ENCODE measurements at places on chromosomes 1 and 21.

GRCh38 chr21:46031484-46031883, 49.9 kb downstream of the COL6A1 start:
- peak; percentile 92 for DNase-seq

- no peak for DNase-seq
Measured at GRCh38 chr1:65209005-65209885, 61.2 kb downstream of the AK4 start.

DNA sequence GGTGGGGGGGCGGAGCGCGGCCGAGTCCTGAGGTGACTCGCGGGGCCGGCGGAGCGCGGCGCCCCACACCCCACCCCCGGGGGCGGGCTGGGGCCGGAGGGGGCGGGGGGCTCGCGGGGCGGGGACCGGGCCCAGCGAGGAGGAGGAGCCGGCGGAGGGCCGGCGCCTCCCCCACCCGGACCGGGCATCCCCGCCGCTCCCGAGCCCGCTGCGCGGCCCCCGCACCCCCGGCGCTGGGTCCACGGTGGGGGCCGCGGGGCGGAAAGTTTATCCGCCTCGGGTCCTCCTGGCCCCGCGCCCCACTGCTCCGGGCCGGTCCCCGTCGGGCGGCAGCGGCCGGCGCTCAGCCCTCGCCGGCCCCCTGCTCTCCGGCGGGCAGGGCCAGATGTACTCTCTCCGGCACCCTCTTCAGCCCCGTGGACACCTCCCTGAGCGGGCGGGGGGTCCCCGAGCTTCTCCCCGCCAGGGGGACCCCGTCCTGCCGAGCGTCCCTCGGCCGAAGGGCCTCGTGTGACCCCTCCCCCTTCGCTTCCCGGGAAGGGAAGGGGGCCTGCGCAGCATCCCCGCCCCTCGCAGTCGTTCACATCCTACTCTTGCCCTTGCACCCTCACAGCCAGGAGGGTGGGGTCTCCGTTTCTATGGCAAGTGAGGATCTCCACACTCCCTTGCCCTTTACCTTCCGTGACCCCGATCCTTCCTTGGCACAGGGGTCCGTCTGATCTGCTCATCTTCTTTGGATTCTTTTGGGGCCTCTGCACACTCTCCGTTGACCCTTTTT, 663 bp downstream of the CAMTA1 start:
- DNase-seq = peak; percentile 64

DNA sequence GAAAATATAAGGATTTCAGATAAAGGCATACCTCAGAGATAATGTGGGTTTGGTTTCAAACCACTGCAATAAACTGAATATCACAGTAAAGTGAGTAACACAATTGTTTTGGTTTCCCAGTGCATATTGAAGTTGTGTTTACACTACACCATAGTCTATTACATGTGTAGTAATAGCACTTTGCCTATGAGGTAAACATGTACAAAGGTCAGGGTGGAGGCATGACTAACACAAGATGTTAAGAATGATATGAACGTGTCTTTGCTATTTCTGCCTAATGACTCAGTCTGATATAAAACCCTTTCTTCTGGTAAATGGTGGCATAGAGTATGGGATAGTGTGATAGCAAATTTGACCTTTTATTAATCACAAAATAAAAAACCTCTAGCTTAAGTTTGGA, 621.5 kb upstream of the ADGRL2 start:
- no peak for DNase-seq

DNA sequence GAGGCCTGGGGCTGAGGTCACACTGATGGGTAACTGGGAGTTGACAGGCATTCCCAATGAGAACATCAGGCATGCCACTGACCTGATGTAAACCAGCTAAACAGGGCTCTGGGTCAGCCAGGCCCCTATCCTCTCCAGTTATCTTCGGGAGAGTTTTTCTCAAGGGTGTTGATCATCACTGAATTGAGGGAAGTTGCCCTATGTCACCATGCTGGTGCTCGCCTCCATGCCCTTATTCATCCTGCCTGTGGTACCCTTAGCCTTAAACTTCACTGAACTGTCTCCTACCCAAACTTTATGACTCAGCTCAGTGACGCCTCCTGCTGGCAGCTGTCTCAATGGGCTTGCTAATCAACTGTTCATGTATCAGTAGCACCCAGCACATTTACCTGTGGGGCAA, 80.7 kb upstream of the TNR start:
- DNase-seq = no peak

GRCh38 chr1:164369698-164370365, 189.2 kb upstream of the PBX1 start:
- DNase-seq = no peak

DNA sequence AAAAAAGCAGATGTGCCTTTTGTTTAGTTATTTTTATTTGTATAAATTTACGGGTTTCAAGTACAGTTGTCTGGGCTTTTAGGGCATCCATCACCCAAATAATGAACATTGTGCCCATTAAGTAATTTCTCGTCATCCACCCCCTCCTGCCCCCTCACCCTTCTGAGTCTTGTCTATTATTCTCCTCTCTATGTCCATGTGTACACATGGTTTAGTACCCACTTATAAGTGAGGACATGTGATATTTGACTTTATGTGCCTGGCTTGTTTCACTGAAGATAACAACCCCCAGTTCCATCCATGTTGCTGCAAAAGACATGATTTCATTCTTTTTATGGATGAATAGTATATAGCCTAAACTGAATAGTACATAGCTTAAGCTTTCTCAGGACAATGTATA, 189.2 kb downstream of the ZP4 start:
- no peak for DNase-seq

DNA sequence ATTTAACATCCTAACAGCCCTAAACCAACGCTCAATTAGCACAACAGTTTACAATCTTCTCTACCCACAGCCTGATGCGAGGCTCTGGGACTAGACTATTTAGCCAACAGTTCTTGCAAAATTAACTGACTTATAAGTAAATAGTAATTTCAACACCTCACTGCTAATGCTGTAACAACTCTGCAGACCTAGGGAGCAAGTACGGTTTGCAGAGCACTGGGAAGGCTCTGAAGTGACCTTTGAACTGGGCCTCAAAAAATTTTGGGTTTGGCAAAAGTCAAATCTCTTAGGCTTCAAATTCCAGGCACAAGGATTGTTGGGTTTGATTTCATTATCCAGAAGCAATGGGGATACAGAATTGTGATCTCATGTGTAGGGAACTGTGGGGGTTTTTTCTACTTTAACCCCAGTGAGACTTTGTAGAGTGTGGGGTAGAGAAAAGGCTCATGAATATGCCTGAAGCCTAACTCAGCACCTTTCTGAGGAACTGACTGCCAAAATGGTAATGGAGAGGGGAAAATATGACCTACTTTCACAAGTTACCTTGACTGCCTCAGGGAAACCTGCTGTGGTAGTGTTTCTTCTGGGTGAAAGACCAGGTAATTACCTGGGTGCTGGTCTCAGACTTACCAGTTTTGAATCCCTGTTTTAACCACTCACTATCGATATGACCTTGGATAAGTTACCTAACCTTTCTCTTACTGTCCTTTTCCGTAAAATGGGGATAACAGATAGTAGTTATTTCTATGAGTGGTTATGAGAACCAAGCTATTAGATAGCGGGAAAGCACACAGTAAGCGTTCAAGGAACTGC, 889 bp upstream of the TXLNA start:
- DNase-seq = no peak

DNA sequence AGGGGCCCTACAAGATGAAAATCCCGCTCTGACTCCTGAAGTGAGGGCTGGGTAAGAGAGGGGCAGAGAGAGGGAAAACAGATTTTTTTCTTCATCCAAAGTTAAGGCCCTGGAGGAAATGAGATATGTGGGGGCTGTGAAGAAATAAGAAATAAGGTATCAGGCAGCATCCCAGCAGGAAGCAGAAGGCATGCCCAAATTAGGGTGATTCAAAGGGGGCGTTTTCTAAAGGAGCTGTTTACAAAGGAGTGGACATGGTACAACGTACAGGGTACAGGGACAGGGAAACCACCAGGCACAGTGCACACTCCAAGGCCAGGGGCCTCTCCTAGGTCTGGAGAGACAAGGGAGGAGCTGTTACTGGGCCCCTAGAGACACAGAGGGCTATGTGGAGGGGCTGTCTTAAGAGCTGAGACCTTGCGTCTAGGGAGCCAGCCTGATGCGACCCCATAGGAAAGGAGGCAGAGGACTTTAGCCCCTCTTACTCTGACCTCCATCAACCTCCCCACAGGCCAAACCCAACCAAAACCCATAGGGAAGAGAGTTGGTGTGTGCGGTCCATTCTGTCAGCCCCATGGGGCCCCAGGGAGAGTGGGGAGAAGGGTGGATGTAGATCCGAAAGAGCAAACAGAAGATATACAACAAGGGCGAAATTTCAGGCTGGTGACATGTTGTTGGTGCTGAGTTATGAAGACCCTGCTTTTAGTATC, 38.6 kb downstream of the STYXL2 start:
- DNase-seq = no peak

DNA sequence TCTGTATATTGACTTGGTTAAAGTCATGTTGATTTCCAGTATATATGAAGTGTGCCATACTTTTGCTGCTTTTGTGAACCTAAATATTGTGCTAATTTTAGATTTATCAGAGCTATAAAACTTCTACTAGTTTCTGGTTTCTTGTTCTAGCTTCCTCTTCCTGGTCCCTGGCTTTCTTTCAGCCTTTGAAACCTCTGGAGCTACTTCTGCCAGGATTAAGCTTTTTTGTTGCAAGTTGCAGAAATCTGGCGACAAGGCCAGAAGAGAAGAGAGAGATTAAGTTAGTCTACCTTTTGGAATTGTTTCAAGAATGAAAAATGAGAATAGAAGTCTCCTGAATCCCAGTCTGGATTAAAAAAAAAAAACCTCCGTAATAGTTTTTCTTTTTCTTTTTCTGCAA, 13.5 kb downstream of the RNF2 start:
- no peak for DNase-seq

- no peak for DNase-seq
Measured at GRCh38 chr1:179702946-179703539, 40.0 kb upstream of the FAM163A start.

GRCh38 chr21:24197132-24197643, 1410.1 kb downstream of the MRPL39 start:
- DNase-seq = no peak

DNA sequence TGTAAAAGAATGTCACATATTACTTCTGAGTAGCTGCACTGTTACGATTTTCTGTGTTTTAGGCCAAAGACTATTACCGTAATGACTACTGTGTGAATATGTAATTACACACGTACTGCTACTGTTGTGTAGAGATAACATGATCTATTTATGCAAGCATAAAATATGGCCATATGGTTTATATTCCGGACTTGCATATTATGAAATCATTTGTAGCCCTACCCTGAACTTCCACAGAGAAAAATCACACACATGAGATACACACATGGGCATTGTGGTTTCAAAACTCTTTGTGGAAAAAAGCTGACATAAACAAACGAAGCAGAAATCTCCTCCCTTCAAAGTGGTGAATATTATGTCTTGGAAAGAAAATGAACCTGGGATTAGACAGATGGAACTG, 373.0 kb upstream of the ADAMTS5 start:
- DNase-seq = no peak

- DNase-seq = no peak
Measured at GRCh38 chr1:94110021-94110761, 10.8 kb downstream of the ABCA4 start.

GRCh38 chr1:160752924-160753323, 13.9 kb downstream of the SLAMF7 start:
- DNase-seq = no peak

GRCh38 chr1:2354511-2355372, 36.6 kb downstream of the MORN1 start:
- no peak for DNase-seq

GRCh38 chr1:165052936-165053335, 303.6 kb downstream of the LMX1A start:
- DNase-seq = no peak

DNA sequence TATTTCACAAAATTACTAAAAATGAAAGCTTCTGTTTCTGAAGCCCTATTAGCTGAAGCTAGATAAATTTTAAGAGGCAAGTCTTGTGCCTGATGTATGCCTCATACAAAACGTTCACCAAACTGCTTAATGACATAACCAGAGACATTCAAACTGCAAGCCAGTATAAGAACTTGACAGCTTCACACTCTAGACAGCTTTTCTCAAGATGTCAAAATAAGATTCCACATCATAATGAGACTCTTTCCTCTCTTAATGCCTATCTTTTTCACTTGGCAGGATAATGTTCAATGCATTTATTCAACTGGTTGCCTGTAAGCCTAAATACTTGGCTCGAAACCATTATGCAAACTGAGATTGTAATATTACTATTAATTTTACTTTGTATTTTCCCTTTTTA, 424.0 kb downstream of the LTN1 start:
- DNase-seq = no peak

DNA sequence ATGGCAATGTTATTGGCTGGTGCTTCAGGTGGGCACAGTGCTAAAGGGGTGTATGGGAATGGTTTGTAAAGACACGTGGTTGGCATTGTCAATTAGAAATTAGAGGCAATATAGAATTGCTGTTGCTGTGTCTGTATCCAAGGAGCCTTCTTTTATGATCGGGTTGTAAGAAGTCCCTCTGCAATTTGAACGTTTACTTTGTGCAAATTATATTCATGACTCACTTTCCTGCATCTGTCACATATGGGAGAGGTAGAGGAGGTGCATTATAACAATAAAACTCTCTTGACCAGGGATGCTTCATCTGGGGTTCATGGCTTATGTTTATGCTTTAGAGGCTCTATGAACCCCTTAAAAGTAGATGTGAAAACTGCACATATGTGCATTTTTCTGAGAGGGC, 130.4 kb upstream of the DNAH14 start:
- DNase-seq = no peak

DNA sequence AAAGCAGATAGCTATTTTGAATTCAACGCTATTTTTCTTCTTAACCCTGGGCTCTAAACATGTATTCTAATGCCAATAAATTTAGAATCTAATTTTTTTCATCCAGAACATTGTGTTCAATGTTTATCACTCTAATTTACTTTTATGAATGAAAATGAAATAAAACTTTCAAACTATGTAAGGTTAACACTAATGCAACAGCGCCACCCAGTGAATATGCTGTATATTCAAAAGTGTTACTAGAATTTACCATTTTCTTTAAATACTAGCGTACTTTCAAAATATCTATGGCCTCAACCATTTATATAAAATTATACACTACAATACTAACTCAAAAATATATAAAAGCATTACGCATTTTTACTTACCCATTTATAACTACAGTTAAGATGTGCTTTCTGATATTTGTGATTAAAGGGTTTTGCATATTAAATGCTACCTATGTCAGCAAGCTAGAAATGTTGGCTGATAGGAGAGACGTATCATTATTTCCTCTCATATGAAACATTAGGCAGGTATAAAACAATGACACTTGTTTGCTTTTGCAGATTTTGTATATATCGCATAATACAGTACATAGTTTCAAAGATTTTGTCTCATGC, 5.9 kb upstream of the NUF2 start:
- no peak for DNase-seq

DNA sequence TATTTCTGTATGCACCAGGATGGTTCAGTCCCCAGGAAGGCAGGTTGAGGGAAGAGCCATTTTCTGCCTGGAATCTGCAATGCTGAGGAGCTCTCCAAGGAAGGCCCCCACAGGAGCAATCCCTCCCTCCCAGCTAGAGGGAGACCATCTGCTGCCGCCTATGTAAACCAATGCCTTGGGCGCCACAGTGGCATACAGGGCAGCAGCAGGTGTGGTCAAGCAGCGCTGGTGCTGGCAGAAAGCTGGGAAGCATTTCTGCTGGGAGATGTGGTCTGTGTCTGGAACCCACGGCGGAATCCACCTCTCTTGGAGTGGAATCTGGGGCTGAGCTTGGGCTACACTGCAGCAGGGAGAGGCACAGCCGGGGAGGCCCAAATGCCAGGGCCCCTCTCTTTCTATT, 283.3 kb downstream of the RRAGC start:
- DNase-seq = no peak

All from CMK (cell line).